ENCODE measurements at places on chromosomes 3 and 15. TPM values are rescaled to one million over a fixed set of nuclear protein-coding genes. Genes with fewer than 3 reads are reported as not detected.

Gene FANCD2OS
- not detected for total RNA-seq

Gene DZIP1L
- total RNA-seq = not detected

Gene ERICH6
- total RNA-seq = not detected

- no peak overlapping the region for H3K27ac ChIP-seq
- H3K27me3 ChIP-seq = no peaks in the 10 kb centered on the region
- H3K36me3 ChIP-seq = no peaks in the 10 kb centered on the region
- DNase-seq = peak; percentile 83
- no peak overlapping the region for H3K4me3 ChIP-seq
Observed at GRCh38 chr3:111967651-111968274, 11.1 kb upstream of the ABHD10 start.

DNA sequence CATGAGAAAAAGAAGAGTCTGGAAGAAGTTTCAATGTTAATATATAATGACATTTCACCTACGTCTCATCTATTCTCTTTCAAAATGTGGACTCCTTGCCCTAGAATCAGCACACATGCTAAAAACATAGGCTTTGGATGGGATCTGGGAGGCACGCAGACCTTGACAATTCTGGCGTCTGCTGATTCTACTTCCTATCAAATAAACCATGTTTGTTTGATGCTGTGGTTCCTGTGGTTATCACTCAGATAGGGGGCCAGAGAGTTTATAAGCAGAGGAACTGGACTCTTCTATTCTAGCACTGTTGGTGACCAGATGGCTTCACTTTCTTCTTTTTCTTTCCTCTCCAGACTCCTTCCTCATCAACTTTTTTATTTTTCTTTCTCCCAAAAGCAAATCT is 336.8 kb downstream of the DIPK2A start:
- no peaks in the 10 kb centered on the region for H3K27me3 ChIP-seq
- DNase-seq = no peak
- no peak overlapping the region for H3K4me3 ChIP-seq
- H3K4me1 ChIP-seq = no peaks in the 10 kb centered on the region

DNA sequence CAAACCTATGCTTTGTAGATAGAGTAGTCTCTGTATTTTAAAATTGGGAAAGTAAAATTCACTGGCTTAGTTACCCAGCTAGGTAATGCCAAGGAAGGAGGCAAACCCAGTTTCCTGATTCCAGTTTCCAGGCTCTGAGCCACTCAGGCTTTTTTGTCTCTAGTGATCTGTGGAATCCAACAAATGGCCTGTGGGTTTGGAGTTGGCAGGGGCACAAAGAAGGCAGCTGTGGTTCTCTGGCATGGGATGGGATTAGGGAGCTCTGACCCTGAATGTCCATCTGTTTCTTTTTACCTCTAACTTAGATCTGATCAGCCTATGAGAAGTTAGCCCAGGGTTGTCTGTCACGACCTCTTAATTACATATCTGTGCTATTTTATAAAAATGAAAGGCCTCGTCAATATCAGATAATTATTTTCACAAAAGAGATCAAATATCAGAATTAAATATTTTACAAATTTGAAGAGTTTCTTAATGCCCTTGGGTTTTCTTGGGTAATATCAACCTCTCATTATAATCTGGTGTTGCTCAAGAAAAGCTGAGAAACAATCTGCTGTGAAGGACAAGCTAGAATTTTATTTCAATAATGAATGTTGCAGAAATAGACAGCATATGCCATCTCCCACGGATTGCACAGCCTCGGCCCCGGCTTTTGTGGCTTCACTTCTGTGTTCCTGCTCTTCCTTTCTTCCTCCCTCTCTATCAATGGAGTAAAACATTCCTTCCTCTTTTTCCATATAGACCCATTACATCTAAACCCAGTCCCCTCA is 63.7 kb upstream of the DAZL start:
- DNase-seq = no peak
- H3K27ac ChIP-seq = no peak overlapping the region
- no peak overlapping the region for H3K4me3 ChIP-seq
- H3K36me3 ChIP-seq = no peaks in the 10 kb centered on the region
- no peaks in the 10 kb centered on the region for H3K27me3 ChIP-seq

- no peak overlapping the region for H3K4me3 ChIP-seq
- no peak for DNase-seq
- H3K27me3 ChIP-seq = peaks cover 11% of the 10 kb centered on the region
- H3K4me1 ChIP-seq = no peaks in the 10 kb centered on the region
Observed at GRCh38 chr15:59741274-59741906, 52.3 kb upstream of the BNIP2 start.

GRCh38 chr15:83769411-83769999 is 115.6 kb downstream of the ADAMTSL3 start:
- no peak overlapping the region for H3K4me3 ChIP-seq
- H3K27me3 ChIP-seq = no peaks in the 10 kb centered on the region
- no peak overlapping the region for H3K27ac ChIP-seq
- no peaks in the 10 kb centered on the region for H3K4me1 ChIP-seq
- no peak for DNase-seq

DNA sequence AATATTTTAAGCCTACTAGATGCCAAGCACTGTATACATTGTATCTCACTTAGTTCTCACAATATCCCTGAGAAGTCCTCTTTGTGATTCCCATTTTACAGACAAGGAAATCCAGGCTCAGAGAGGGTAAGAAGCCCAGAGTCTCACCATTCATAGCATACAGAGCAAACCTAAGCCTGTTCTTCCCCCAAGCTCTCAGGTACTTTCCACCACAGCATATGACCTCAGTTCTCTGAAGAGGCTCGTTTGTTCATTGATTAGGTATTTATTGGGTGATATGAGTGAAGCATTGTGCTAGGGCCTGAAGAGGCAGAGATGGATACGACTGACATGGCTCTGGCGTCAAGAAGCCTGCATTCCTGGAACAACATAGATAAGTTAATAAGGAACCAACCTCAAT is 310.9 kb upstream of the UMPS start:
- H3K4me3 ChIP-seq = no peak overlapping the region
- DNase-seq = no peak
- H3K4me1 ChIP-seq = no peaks in the 10 kb centered on the region
- no peaks in the 10 kb centered on the region for H3K36me3 ChIP-seq
- no peaks in the 10 kb centered on the region for H3K27me3 ChIP-seq

GRCh38 chr3:183551930-183552329 is 3.6 kb downstream of the KLHL6 start:
- H3K27me3 ChIP-seq = no peaks in the 10 kb centered on the region
- no peak overlapping the region for H3K4me3 ChIP-seq
- DNase-seq = peak; percentile 51
- peaks cover 64% of the 10 kb centered on the region for H3K4me1 ChIP-seq
- no peaks in the 10 kb centered on the region for H3K36me3 ChIP-seq

Data from B cell (primary cell).